Ammon's horn (tissue), 1 donor: ENCODE measurements at places on chromosomes 3 and 15.

DNA sequence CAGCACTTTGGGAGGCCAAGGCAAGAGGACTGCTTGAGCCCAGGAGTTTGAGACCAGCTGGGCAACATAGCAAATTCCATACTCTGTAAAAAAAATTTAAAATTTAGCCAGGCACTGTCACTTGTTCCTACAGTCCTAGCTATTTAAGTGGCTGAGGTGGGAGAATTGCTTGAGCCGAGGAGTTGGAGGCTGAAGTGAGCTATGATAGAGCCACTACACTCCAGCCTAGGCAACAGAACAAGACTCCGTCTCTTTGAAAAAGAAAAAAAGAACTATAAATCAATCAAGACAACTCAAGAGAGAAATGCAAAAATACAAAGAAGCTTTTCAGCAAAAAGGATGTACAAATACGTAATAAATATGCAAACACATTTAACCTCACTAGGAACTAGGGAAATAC lies 78.8 kb downstream of the TJP1 start:
- no peak for DNase-seq

GRCh38 chr15:66661432-66662096 lies 40.5 kb upstream of the SMAD6 start:
- no peak for DNase-seq

- DNase-seq: peak; percentile 20
Observed at GRCh38 chr3:159280386-159281191, 478.7 kb downstream of the MFSD1 start.

DNA sequence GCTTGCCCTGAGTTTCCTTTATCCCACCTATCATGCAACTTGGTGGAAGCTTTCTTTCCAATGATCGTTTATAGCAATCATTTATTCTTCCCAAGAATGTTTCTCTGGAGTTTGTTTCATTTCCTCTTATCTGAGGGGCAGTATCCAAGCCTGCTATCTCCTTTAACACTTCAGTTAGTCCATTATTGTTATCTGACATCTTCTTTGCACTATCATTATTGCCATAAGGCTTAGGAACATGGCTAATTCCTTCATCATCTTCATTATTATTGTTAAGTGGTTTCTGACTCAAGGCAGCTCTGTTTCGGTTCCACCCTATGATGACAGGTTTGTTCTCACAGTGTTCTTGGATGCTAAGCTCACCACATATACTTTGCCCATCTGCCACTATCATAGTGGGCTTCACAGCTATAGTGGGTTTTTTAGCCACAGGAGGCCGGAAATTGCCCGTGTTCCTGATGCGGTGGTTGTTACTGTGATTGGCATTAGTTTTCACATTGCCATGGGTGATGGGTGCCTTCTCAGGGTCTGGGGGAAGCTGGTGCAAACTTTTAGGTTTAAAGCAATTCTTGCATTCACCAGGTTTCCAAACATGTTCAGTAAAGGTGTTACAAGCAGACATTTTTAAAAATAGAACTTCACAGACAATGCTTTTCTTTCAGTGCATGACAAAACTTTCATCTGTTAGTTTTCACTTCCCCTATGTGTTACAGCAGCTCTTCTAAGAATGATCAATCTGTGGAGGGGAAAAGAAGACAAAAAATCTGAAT lies 110.6 kb upstream of the TSPAN3 start:
- no peak for DNase-seq

DNA sequence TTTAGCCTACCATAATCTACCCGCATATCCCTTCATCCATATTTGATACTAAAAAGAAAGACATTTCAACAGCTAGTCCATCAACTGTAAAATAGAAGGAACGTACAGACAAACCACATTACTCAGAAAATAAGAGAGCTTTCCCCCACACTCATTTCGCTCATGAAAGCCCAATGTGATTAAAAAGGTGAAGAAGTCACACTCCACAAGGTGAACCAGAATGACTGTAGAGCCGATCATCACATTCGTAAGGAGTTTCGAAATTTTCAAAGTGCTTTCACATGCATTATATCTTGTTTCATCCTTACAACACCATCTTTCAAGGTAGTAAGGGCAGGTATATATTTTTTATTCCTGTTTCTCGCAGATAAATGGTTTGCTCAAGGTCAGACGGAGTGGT lies 225.3 kb downstream of the FOXP1 start:
- DNase-seq: no peak

DNA sequence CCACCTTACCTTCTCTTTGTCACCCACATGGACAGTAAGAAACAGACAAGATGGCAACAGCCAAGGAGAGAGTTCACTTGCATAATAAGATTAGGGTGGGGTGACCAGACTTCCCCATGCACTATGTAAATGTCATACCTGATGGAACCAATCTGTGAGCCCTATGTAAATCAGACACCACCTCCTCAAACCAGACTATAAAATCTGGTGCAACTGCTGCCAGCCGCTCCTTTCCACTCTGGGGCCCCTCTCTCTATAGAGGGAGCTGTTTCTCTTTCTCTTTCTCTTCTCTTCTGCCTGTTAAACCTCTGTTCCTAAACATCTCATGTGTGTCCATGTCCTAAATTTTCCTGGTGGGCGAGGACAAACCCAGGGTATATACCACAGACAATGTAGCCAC lies 405.5 kb upstream of the CNTN4 start:
- DNase-seq: no peak

- peak; percentile 63 for DNase-seq
Observed at GRCh38 chr15:99476413-99477222, 89.2 kb upstream of the MEF2A start.

DNA sequence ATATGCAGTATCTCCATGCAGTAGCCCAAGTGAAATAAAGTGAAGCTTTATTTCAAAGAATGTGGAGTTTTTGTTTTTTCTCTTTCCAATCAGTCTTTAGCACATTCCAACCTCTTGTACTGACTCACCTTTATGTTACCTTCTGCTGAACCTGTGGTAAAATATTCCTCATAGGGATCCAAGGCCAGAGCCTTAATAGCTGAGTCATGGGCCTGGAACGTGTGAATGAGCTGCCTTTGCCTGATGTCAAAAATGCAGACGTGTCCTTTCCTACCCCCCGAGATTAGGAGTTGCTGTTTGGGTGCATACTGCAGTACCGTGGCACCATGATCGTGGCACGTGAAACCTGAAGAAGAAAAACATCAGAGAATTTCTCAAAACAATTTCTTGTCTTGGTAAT lies 108.5 kb downstream of the GLDN start:
- no peak for DNase-seq

DNA sequence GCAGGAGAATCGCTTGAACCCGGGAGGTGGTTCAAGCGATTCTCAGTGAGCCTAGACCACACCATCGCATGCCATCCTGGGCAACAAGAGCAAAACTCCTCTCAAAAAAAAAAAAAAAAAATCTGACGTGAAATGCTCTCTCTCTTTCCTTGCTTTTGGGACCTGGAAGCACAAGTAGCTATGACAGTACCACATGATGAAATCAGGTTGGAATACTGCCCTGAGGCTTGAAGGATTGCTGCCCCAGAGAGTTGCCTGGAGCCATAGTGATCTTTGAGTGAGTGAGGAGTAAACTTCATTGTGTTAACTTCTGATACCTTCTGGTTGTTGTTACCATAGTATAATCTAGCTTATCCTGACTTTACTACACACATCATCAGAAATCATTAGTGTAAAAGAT lies 23.3 kb downstream of the AKAP13 start:
- no peak for DNase-seq

- DNase-seq: no peak
Observed at GRCh38 chr3:105842449-105842848, 26.4 kb downstream of the CBLB start.

DNA sequence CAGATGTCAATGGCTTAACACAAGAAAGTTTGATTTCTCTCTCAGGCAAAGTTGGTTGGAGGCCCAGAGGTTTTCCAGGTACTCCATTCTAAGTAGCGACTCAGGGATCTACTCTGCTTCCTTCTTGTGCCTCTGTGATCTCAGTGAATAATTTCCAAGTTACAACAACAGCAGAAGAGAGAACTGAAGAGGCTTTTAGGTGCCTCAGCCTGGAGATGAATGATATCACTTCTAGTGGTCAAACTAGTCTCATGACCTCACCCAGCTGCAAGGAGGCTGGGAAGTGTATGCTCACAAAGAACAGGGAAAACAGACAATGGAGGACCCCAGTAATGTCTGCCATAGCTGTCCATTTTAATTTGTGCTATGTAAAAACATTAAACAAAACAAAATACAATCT lies 4.6 kb upstream of the PRICKLE2 start:
- no peak for DNase-seq

- no peak for DNase-seq
Observed at GRCh38 chr15:28943611-28944230, 57.9 kb downstream of the APBA2 start.

DNA sequence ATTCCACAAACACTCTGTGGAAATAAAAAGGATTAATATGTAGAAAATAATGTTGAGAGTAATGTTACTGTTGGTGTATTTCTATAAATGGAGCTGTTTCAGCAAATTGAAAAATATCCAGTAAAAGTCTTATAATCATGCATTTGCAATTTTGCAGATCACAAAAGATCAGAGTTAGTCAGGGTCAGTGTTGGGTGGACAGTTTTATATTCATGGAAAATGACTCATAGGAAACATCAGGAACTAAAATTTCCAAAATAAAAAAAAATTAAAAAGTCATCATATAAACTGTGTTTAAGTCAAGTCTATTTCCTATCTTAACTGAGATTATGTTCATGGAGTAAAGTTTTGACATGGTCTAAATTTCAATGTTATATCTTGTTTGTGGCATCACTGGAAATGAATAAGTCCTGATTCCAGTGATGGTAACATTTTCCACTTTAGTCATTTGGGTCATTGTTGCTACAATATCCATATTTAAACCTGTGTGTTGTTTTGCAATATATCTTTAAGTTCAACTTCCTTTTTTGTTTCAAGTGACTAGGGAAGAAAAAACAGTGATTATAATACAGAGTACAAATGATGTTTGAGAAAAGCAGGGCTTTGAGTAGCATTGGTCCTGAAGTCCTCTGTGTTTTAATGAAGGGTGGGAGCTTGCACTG lies 37.8 kb downstream of the MITF start:
- DNase-seq: no peak
